Adrenal gland (tissue), 19 donors: ENCODE measurements at places on chromosomes 7 and 10. TPM values are rescaled to one million over a fixed set of nuclear protein-coding genes. Genes with fewer than 3 reads are reported as not detected.

DTX2 gene
- 12.6 TPM for total RNA-seq

BAMBI gene
- 108 TPM for total RNA-seq

- H3K27ac ChIP-seq = no peak overlapping the region
- no peak for DNase-seq
- H3K27me3 ChIP-seq = no peaks in the 10 kb centered on the region
- no peaks in the 10 kb centered on the region for H3K36me3 ChIP-seq
- no peaks in the 10 kb centered on the region for H3K4me1 ChIP-seq
These were observed 135.4 kb upstream of the FZD1 start for GRCh38 chr7:91128683-91129348.

PPP1R3C gene
- 15.4 TPM for total RNA-seq

ERVW-1 gene
- not detected for total RNA-seq
